ENCODE measurements at places on chromosomes 4 and X.

- DNase-seq = peak; percentile 81
These were observed 118.0 kb upstream of the WDFY3 start for GRCh38 chr4:85084371-85085094.

DNA sequence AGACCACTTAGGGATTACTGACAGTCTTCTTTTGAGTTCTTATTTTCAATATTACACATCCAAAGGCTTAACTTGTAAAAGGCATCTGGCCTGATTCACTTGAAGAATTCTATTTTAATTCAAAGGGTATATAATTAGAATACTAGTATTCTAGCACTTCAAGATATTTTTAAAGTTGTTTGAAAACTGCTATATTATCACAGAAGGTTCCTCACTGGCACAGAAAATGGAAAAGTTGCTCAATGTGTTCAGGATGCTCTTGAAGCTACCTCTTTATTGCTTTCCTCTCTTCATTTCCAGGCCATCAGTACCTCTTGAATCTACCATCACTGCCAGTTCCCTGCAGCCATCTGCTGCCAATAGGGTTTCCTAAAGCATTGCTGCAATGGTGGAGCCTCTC, 271.4 kb downstream of the KCNIP4 start:
- DNase-seq = no peak

GRCh38 chrX:118976599-118977340, 2.4 kb downstream of the LONRF3 start:
- DNase-seq = peak; percentile 5

DNA sequence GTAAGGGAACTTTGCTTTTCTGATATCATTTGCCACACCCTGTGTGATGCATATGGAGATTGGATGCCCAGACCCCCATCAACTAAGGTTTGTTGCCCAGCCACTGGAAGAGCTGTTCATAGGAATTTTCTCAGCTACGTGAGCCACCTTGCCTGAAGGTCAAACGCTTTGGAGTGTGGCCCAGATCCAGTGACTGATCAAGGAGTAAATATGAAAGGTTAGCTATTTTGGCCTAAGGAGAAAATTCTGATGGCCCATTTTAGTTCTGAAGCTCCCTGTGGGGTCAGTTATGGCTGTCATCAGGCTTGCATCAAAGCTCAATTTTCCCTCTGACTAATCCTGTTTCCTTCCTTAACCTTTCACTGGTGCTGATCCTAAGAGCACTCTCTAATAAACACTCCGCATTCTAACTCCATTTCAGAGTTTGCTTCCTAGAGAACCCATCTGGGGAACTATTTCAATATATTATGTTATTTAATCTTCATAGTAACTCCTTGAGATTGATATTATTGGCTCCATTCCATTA, 407.7 kb downstream of the SPRY1 start:
- DNase-seq = no peak

- DNase-seq = peak; percentile 80
These were observed 171.7 kb downstream of the PDGFRA start for GRCh38 chr4:54400802-54401201.

DNA sequence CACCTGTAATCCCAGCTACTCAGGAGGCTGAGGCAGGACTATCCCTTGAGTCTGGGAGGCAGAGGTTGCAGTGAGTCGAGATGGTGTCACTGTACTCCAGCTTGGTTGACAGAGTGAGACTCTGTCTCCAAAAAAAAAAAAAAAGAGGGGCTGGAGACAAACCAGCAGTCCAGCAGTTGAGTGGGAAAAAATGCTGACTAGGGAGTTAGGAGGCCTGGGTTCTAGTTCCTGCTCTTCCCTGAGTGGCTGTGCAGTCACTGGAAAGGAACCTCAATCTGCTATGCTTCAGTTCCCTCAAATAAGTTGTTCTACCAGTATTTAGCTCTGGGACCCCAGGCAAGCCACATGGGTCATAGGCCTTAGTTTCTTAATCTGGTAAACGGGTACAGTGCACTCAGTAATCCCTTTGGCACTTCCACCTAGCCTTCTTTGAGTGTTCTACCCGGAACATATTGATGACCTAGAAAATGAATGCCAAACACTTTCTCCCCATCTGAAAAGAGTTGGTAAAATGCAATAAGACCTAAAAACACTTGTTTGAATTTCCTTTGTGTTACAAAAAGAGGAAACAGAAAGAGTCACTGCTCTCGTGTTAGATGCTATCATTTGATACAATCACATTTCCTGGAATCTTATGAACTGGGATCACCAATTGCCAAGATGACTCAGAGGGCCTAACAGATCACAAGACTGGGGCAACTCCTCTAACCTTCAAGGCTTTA, 99.3 kb upstream of the EGFL6 start:
- peak; percentile 87 for DNase-seq

DNA sequence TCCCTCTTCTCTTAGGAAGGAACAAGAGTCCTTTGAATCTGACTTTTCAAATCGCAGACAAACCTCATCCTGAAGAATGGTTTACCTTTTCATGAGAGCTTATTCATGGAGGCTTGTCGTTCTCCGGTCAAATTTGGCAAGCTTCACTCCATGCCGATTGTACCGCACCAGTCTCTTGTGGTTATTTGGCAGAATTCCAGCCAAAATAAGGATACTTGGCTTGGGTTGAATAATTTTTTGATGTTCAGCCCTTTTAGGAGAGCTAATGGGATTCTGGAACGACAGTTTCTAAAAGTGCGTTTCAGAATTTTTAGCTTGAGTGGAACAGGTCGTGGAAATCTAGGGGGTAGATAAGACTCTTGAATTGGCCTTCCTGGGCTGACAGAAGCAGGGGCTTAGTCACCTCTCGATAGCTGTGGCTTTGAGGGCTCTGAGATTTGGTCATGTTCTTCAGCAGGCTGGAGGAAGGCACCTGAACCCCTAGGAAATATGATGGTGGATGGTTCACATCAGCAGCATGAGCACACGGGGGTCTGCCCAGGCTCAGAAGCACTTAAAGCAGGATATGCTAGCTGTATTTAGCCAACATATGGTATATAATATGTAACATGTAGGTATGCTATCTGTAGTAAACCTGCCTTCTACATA, 1.5 kb downstream of the KLHL2 start:
- no peak for DNase-seq

GRCh38 chr4:21947791-21948346, 703 bp downstream of the KCNIP4 start:
- DNase-seq = no peak

- no peak for DNase-seq
These were observed 7.1 kb downstream of the OFD1 start for GRCh38 chrX:13741695-13742094.

DNA sequence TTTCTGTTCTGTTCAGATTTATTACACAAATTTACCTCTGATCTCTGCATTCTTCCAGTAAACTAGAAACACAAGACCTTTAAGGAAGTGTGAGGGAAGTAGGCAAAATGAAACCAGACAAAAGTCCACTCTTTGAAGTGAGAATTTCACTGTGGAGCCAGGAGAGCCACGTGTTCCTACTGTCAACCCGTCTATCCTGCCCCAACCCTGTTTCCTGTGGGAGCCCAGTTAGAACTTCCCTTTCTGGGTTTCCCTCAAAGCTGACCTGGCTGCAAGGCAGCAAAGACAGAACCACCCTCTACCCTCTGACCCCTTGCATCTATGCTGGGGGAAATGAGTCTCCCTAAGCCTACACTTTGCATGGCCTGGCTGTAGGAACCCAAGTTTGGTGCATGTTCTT, 40.0 kb downstream of the TMEM144 start:
- no peak for DNase-seq

- no peak for DNase-seq
These were observed 961.7 kb downstream of the RPA4 start for GRCh38 chrX:97845451-97845850.

GRCh38 chr4:2810388-2810787, 17.5 kb downstream of the SH3BP2 start:
- DNase-seq = no peak

DNA sequence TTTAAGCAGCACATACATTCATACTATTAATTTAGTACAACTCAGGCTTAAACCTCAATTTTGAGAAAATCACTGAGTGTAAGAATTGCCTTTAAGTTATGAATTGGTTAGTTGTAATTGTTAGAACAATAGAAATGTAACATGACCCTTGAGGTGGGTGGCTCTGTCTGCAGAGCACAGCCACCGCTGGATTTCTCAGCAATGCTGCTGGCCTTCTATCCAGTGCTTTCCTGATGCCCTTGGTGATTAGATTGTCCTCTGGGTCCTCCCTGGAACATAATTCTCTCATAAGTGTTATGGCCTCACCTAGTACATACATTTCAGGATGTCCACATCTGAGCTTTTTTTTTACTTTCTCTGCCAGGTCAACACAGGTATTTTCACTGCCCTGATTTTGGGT, 213.2 kb downstream of the SLC7A11 start:
- DNase-seq = no peak

GRCh38 chr4:34253239-34253638, 1991.1 kb downstream of the ARAP2 start:
- DNase-seq = no peak
